A549 (cell line): ENCODE measurements at places on chromosomes 11 and 22. TPM values are rescaled to one million over a fixed set of nuclear protein-coding genes. Genes with fewer than 3 reads are reported as not detected.

- DNase-seq: no peak
Measured at GRCh38 chr11:7570938-7571521, 57.2 kb downstream of the PPFIBP2 start.

The NLRP14 gene
- polyA plus RNA-seq: not detected in 3 replicates

GRCh38 chr11:131217313-131218310 is 152.8 kb upstream of the NTM start:
- peak; percentile 1 for DNase-seq

- no peak for DNase-seq
Measured at GRCh38 chr22:24920029-24920428, 26.5 kb downstream of the LHFPL7 start.

The DPP3 gene
- polyA plus RNA-seq: 70.5 to 71.7 TPM (median 71.1 TPM) in 3 replicates

The APOL4 gene
- polyA plus RNA-seq: not detected in 3 replicates

GRCh38 chr11:134786636-134787035 is 374.6 kb upstream of the B3GAT1 start:
- DNase-seq: no peak

DNA sequence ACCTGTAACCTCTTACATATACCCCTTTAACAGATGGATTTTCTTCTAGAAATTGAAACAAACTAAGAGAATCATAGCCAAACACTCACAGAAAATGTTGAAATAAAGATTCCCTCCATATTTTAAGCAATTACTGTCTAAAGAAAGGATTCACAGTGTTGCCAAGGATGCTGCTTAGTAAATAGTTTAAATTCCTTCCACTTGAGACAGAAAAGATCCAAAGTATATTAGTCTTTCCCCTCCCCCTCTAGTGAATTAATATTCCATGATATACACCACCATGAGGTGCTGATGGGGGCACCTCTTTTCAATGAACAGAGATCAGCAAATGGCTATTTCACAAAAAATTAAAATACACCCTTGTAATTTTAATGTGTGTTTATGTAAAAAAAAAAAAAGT is 186.8 kb downstream of the SOX6 start:
- DNase-seq: no peak
